Urinary bladder (tissue), 4 donors: ENCODE measurements at places on chromosomes 7 and 10.

DNA sequence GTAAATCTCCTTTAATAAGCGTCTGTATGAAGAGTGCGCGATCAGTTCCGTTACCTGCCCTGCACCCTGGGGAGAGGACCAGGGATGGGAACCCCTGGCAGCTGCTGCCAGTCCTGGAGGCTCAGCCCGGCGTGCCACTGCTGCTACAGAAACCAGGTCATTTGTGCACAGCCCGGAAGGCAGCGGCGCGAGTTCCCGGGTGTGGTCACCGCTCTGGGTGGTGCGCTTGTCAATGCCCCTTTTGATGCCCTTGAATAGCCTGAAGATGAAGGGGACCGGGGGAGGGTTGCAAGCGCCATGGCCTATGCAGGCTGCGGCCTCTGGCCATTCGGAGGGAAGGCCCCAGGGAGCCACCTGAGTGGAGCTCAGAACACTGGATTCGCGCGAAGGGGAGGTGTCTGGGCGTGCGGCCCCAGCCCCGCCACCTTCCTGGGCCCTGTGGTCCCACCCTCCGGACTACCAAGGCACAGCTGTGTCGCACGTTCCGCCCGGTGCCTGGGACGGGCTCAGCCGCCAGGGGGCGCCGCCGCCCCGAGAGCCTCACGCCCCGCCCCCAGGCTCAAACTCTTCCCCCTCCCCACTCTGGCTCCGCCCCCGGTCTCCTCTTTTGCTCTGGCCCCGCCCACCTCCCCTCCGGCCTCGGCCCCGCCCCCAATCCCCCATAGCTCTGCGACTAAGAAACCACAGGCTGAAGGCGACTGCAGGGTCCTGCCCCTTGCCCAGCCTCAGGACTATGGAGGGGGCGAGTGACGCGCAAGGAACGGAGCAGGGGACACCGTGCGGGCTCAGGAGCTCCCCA is 16.5 kb downstream of the AP5Z1 start:
- DNase-seq: no peak

DNA sequence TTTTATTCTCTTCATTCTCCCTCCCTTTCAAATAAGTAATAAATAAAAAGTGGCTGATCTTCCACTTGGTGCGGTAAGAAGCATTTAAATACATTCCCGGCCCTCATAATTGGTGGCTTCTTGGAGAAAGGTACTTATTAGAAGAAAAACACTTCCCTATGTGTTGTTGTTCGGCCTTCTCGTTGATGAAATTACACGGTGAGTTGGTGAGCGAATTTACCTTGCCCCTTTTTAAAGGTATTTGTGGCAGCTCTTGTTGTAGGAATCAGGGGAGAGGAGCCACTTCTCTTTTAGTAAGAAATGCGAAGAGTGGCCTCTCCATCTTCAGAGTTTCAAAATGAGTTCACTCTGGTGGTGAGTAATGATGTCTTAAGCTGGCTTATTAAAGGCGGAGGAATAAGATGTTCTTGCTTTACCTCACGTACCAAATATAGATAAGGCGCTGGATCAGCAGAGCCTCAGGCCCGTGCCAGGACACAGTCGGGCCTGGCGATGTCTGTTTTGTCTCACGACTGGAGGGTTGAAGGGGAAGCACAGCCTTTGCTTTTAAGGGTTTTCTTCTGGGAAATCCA is 135.9 kb downstream of the CUX1 start:
- no peak for DNase-seq

GRCh38 chr10:24901686-24902399 is 50.6 kb downstream of the PRTFDC1 start:
- DNase-seq: no peak

GRCh38 chr10:109343293-109343692 is 580.0 kb downstream of the XPNPEP1 start:
- DNase-seq: no peak

DNA sequence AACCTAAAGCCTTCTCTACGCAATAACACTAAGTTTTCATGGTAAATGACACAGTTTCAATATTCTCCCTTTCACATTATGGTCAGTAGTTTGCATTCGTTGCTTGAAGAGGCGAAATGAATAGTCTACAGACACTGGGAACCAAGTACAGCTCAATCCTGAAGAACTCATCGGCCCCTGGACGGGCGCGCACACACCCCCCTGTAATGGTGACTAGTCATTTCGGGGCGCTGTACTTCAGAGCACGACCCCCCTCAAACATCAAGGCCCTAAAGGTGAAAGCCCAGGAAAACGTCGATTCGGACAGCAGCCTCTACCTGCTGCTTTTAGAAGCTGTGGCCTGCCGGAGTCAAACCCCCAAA is 1.0 kb downstream of the NT5C2 start:
- no peak for DNase-seq
